ENCODE measurements at places on chromosomes 2 and 18. TPM values are rescaled to one million over a fixed set of nuclear protein-coding genes. Genes with fewer than 3 reads are reported as not detected.

DNA sequence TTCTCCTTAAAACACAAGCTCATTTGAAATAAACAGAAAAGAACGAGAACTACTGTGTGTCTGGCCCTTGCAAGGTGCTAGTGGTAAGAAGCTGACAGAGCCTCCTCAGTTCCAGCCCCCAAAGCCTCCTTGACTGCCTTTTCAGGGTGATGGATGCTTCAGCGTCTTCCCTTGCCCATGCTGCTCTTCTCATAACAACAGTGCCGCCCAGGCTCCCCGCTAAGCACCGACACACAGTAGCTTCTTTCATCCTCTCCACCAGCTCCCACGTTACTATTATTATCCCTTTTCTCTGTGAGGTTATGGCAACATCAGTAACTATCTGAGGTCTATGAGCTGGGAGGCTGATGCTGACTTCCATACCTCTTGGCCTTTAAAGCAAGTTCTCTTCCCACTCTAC, 418.6 kb downstream of the TSN start:
- DNase-seq, result no peak

Gene SALL3
- total RNA-seq, result 0.08 TPM

- no peak for DNase-seq
Observed at GRCh38 chr2:158723181-158723838, 71.8 kb upstream of the DAPL1 start.

Gene TSPYL6
- not detected for total RNA-seq

DNA sequence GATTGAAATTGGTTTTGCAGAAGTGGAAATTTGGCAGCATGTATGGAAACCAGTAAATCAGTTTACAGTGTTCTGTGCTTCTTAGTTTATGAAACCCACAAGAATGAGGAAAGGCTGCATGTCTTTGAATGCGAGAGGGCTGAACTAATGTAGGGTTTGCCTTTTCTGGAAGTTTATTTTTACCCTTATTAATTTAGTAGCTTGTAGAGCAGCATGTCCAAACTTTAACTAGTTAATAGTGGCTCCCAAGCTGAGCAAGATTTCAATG, 50.4 kb downstream of the LDLRAD4 start:
- DNase-seq, result no peak

DNA sequence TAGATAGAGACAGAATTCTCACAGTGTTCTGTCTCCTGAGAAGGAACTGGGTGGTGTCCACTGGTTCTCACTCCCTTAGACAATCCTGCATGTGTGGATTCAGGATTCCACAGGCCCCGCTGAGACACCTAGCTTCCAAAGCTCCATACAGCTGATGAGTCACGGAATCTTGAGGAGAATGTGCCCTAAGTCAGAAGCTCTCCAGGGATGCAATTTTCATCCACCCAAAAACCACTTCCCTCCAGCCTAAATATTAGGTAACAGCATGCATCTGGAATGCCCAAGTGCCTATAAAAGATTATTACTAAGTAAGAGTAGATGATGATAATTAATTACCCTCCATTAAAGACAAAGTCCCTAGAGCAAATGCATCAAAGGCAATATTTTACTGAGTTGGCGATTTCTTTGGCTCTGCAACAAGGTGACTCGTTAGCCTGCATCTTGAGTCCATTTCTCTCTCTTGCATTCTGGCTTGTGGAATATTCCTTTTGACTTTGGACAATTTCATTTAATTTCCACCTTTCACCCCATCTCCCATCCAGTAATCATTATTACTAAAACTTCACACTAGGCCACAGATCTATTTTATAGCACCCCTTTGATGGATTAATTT, 475.1 kb downstream of the TNS1 start:
- no peak for DNase-seq

- no peak for DNase-seq
Observed at GRCh38 chr18:59565957-59566356, 131.3 kb downstream of the CCBE1 start.

DNA sequence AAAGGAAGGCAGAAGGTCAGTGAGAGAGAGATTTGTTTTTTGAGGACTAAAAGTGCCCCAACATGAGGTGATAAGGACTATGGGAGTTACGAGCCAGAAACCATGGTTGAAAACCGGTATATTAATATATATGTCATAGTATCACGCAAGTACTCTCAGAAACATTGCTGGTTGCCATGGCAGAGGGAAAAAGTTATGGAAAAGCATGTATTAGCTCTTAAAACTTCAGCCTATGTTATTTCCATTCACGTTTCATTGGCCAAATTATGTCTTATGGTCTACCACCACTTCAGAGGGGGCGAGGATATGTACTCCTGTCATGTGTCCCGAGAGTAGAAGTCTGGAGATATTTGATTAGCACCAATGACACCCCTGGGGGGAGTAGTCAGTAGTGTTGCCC, 125.9 kb downstream of the LTBP1 start:
- DNase-seq, result no peak

DNA sequence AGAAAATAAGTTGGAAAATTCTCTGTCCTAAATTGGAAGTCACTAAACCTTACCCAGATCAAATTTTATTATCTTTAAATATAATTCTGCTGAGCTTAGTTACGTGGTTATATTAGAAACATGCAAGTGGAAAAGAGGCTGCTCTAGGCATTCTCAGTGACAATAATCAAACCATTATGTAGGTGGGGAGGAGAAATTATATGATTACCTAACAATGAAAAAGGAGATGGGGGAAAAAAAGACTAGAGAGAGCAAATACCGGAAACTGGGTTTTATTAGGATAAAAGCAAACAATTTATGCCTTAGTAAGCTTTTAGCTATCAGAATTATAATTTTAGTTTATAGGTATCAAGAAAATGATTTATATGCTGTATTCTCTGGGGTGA, 53.2 kb downstream of the PHLPP1 start:
- no peak for DNase-seq

DNA sequence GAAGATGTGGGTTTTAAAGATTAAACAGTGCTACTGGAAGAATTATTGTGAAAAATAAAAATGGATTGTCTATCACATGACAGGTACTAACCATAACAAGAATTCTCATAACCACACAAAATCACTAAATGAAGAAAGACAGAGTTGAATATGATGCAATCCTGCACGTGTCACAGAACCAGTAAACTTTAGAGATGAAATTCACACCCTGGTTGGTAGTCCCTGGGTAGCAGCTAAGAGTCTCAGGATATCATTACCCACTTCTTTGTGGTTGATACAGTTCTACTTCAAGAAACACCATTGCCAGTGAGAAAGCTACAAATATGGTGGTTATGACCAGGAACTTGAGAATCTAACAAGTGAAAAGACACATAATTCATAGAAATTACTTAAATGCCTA, 450.2 kb downstream of the ERBB4 start:
- DNase-seq, result no peak

DNA sequence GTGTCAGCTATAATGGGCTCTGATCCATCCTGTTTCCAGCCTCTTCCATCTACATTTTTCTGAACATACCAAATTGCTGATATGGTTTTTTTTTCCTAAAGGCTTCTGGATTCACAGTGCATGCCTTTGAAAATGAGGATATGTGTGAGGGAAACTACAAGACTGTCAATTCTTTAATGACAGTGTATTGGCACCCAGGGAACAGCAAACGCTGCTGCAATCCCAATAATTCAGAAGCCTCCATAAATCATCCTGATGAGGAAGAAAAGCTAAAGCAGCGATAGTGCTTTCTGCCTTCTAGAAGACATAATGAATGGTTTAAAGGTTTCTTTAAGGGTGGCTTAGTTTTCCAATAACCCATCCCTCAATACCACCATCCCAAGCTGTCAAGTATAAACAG, 304.5 kb upstream of the PKDCC start:
- no peak for DNase-seq

All from Right ventricle myocardium superior (tissue), 1 donor.